ENCODE measurements at places on chromosomes 7 and 10.
A peak's percentile ranks its signal among the peaks of the same experiment; 100 is the strongest.

DNA sequence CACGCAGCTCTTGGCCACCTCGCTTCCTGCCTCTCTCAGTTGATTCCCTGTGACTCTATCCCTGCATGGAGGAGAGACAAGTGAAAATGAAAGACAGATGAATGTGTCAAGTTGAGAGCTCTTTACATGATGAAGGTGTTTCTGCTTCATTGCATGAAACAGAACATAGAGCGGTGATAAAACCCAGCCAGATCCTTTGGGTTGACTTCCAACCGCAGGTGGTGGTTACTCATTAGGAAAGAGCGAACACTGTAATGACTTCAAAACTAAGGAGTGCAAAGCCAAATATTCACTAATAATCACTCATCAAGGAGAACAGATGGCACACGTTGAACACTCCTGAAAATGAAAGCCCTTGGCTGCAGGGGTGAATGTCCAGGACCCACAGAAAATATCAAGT is 31.8 kb upstream of the WDR11 start:
- DNase-seq = no peak

DNA sequence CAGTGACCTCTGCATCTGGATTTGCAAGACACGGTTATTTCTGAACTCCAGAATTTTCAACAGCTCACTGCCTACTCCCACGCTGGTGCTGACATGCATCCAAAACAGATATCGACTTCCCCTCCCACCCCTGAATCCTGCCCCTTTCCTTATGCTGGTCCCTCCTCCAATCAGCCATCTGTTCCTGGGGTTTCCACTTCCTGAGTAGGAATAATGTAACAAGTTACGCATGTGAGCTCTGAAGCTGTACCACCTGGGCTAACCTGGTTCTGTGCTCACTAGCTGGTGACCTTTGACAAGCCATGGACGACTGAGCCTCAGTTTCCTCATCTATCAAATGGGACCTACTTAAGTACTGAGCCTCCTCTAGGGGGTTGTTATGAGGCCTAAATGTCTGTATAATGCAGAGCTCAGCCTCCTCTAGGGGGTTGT is 1.7 kb upstream of the NCAPG2 start:
- DNase-seq = no peak

GRCh38 chr10:73759512-73760115 is 15.4 kb downstream of the SEC24C start:
- no peak for DNase-seq

GRCh38 chr7:55521512-55521911 is 50.8 kb downstream of the VOPP1 start:
- DNase-seq = peak; percentile 35

DNA sequence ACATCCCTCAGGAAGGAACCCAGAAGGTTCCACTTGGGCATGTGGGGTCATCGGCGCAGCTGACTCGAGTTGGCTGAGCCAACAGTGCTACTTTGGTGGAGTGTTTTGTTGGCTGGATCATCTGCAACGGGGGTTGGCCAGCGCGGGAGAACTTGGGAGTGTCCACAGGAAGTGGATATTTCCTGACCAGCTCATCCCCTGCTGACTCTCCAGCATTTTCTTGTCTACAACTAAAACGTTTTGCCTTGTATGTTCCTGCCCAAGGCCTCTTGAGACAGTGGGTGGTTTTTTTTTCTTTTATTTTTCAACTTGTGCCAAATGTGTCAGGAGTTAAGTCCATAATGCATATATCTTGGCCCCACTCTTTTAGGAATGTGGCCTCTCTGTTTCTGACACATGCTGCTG is 208.6 kb downstream of the ZNF365 start:
- DNase-seq = peak; percentile 20

GRCh38 chr7:138898255-138898654 is 82.9 kb downstream of the KIAA1549 start:
- no peak for DNase-seq

- DNase-seq = no peak
Observed at GRCh38 chr10:17226891-17227303, 1.1 kb upstream of the VIM start.

DNA sequence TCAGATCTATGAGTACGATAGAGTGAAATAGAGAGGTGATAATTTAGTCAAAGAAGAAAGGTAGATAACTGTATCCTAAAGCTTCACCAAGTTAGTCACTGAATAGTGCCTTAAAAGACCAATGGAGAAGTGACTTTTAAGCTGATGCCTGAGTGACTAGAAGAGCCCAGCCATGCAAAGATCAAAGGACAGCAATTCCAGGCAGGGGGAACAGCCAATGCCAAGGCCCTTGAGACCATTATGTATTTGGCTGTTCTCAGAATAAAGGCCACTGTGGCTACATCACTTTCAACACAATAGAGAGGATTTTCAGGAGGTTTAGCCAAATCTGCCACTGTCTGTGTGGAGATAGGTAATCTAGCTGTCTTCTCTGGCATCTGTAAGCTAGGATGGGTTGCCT is 17.8 kb downstream of the HDAC9 start:
- no peak for DNase-seq

GRCh38 chr10:62426086-62426485 is 51.9 kb downstream of the ZNF365 start:
- DNase-seq = peak; percentile 35

DNA sequence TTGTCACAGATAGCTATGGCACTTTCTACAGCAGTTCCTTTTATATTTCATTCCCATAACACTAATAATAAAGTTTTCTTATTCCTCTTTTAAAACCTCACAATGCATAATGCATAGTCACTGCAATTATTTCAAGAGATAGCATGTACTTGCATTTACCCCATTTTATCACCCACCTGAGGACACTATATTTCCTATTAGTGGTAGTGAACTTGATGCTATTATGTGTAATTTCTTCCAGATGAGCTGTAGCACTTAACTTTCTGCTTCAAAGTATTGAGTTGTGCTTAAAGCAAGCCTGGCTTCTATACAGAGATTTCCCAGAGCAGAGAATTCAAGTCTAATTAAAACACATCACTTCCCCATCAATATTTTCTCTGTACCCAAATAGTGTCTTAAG is 461.1 kb downstream of the HTR7 start:
- DNase-seq = no peak

GRCh38 chr10:4670737-4671136 is 155.3 kb upstream of the AKR1E2 start:
- DNase-seq = peak; percentile 41

- peak; percentile 27 for DNase-seq
Observed at GRCh38 chr10:43214071-43214955, 52.6 kb downstream of the RASGEF1A start.

DNA sequence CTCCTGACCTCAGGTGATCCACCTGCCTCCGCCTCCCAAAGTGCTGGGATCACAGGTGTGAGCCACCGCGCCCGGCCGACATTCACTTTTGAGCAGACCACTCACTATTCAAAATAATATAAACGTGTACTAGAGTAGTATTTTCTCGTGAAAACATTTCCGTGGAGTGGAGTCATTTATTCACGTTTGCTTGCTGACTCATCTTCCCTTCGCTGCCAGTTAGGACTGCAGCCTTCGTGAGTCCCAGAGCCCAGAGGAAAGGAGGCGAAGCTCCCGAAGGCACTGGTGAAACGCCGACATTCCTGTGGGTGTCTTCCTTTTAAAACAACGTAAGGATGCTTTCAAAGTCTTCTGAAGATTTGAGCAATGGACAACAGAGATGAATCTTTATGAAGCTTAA is 10.9 kb upstream of the INPP5A start:
- no peak for DNase-seq

DNA sequence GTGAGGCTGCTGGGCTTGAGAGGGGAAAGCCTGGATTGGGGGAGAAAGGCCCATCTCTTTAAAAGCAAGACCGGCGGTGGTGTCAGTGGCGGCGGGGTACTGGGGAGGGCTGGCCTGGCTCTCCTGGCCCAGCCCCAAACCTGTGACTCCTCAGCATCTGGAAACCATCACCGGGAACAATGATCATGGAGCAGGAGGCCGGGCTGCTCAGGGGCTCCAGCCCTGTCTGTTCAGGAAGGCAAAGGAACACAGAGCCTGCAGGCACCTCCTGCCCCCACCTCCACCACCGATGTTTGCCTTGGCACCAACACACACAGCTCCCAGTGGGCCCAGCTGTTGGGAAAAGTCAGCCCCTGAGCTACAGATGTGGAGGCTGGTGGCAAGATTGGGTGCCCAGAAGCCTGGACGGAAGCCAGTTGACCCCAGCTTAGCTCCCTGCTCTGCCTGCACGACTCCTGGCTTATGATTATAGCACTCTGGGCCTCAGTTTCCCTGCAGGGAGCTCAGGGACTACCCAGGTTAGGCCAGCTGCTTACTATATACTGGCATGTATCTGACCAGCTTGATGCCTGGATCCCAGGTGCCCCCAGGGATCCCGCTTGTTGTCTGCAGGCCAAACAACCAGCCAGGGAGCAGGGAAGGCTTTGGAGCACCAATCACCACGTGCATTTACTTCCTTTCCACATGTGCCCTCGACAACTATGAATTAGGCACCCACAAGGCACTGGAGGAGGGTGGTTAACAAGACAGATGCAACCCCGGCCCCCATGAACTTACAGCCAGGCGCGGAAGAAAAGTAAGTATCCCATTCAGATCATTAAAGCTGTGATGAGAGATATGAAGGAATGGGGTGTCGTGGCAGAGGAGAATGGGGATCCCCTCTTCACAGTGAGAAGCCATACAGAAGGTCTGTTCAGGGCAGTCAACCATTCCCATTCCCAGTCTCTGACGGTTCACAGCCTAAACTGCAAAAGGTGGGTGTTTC is 37.3 kb downstream of the ZCCHC24 start:
- no peak for DNase-seq

DNA sequence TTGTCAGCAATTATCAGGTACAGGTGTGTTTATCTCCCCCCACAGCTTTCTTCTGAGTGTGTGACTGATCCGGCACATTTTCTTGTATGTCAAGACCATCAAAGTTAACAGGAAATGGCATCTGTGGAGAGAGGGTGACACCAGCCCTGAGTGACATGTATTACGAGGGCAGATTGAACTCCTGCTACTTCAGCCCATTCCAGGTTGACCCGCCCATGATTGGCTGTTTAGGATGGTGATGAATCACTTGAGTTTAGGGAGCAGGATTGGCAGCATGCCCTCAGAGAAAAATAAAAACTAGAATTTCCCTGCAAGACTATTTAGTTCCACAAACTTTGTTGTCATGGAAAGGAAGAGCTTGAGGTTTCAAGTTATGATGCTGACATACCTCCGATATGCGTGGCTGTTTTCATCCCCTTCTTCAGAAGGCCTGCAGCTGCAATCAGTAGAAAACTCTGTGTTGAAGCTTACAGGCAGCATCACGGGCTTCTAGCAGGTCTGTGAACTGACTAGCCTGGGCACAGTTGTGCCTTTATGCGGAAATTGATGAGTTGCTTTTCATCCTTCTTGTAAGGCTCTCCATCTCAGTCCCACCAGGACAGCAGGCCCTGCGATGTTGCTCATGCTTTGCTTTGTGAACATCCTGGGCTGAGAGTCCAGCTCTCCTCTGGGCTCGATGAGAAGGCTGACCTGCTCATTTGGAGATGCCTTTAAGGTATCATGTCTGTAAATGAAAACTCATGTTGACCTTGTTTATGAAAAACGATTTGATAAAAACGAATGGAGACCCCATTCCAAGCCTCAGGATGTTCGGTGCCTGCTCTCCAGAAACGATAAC is 8.0 kb upstream of the CELF2 start:
- peak; percentile 64 for DNase-seq

DNA sequence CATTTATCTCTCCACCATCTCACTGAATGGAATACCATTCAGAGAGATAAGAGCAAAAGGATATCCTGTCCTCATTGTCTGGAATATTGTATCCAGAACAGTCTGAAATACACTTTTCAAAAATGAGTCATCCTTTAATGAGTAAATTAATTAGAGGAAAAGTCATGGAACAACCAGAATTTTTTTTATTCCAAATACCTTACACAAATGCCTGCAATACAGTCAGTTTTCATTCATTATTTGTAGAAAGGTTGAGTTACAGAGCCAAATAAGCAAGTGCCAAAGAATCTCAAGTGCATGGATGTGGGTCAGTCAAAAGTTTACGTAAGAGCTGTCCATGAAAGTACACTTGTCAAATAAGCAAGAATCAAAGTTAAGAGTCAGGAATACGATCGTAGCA is 482.6 kb downstream of the IPMK start:
- DNase-seq = no peak

DNA sequence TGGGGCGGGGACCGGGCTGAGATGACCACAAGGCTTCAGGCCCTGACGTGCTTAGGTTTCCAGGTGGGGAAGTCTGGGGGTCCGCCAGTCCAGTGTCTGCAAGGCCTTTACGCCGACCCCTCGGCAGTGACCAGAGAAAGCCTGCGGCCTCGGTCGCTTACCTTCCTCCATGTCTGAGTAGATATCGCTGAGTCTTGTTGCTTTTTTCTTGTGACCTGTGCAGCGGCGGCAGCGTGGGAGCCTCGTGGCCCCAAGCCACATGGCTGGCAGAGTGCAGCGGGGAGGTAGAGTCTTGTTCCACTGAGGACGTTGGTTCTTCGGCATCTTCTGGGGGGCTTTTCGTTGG is 329 bp downstream of the NOLC1 start:
- peak; percentile 29 for DNase-seq

GRCh38 chr10:97010695-97011206 is 175.0 kb downstream of the SLIT1 start:
- no peak for DNase-seq

GRCh38 chr10:116216676-116217075 is 56.3 kb downstream of the GFRA1 start:
- DNase-seq = no peak

DNA sequence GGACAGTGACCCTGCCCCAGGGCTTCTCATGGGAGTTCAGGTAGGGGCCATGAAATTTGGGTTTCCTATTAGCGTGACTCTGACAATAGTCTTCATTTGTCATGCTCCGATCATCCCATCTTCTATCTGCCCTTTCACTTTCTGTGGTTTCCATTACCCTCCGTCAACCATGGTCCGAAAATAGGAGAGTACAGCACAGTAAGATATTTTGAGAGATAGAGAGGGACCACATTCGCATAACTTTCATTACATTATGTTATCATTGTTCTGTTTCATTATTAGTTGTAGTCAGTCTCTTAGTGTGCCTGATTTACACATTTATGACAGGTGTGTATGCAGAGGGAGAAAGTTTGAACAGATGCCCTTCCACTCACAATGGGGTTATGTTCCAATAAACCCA is 649.2 kb downstream of the SDK1 start:
- no peak for DNase-seq

DNA sequence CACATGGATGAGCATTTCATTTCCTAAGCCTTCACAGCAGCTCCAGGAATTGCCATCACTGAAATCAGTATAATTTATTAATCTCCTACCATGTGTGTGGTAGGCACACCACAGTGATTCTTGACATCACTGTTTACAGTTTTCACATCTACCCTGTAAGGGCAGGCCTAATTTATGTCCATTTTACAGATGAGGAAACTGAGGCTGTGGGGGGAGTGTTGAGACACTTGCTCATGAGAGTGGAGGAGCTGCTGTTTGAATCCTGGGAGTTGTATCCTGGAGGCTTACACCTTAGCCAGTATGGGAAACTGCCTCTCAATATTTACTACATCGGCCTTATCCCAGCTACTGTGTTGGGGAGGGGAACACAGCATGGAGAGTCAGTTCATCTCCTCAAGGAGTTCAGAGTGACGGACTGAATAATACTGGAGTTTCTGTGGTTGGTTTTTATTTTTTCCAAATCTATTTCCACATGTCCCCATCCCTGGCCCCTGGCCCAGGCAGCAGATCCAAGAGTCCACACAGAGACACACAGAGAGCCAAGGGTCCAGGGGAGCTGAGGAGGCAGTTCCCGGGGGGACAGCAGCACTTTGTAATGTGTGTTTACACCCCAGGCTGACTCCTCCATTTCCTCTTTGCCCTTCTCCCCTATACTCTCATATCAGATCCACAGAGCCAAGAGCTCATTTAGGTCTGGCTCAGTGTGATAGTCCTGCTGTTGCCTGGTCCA is 13.2 kb downstream of the UBTD1 start:
- no peak for DNase-seq
